ENCODE measurements at places on chromosomes 6 and 20.

GRCh38 chr20:14234666-14235295 lies 102.6 kb downstream of the FLRT3 start:
- DNase-seq: peak; percentile 28

- DNase-seq: peak; percentile 34
Measured at GRCh38 chr6:54810147-54810546, 36.4 kb upstream of the FAM83B start.

- peak; percentile 67 for DNase-seq
Measured at GRCh38 chr20:8129211-8129976, 2.7 kb upstream of the PLCB1 start.

- peak; percentile 60 for DNase-seq
Measured at GRCh38 chr6:109260126-109260525, 122.1 kb downstream of the CD164 start.
